ENCODE measurements at places on chromosomes 6 and 20. TPM values are rescaled to one million over a fixed set of nuclear protein-coding genes. Genes with fewer than 3 reads are reported as not detected.

GRCh38 chr6:137877606-137878005 lies 10.5 kb downstream of the TNFAIP3 start:
- H3K27me3 ChIP-seq: no peaks in the 10 kb centered on the region
- H3K4me1 ChIP-seq: peaks cover 6% of the 10 kb centered on the region
- no peak overlapping the region for H3K4me3 ChIP-seq
- no peak for DNase-seq
- H3K27ac ChIP-seq: no peak overlapping the region

SMIM26 gene
- total RNA-seq: 42.8 TPM

DNA sequence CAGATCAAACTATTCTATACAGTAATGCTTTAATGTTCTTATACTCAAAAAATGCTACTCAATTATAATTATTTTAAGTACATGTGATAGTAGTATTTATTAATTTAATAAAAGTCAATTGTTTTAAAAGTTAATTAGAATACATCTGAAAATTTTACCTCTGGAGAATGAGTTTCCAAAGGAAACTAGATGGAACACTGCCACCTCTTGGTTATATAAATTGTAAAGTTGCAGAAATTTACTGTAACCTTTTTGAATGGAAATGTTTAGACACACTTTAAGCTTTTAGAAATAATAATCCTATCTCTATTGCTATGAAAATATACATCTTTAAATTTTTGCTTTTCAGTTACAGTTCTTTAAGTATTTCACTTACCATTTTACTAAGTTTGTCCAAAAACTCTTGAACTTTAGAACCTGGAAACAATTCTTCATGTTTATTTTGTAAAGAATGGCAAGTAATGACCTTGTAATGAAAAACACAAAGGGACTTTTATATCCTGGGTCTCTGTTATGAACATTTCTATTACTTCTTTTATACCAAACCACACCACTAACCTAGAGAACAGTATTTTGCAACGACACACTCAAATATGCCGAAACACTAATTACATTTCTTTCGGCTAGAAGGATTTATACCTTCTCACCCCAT lies 10.9 kb upstream of the BMP5 start:
- no peaks in the 10 kb centered on the region for H3K27me3 ChIP-seq
- H3K36me3 ChIP-seq: no peaks in the 10 kb centered on the region
- 0 out of 2 replicates have a peak, but pooled peaks cover 2% of the 10 kb centered on the region for H3K4me1 ChIP-seq
- DNase-seq: peak; percentile 24

GRCh38 chr6:121951918-121952379 lies 447.5 kb upstream of the HSF2 start:
- no peak overlapping the region for H3K4me3 ChIP-seq
- peaks cover 7% of the 10 kb centered on the region for H3K4me1 ChIP-seq
- H3K27me3 ChIP-seq: no peaks in the 10 kb centered on the region
- no peaks in the 10 kb centered on the region for H3K36me3 ChIP-seq
- H3K27ac ChIP-seq: peak overlapping the region; percentile 15

GRCh38 chr20:33793011-33793931 lies 17.9 kb upstream of the CHMP4B start:
- no peaks in the 10 kb centered on the region for H3K27me3 ChIP-seq
- H3K4me3 ChIP-seq: no peak overlapping the region
- H3K4me1 ChIP-seq: peaks cover 10% of the 10 kb centered on the region
- H3K36me3 ChIP-seq: peaks cover 1% of the 10 kb centered on the region
- DNase-seq: peak; percentile 24
- H3K27ac ChIP-seq: no peak overlapping the region

DNA sequence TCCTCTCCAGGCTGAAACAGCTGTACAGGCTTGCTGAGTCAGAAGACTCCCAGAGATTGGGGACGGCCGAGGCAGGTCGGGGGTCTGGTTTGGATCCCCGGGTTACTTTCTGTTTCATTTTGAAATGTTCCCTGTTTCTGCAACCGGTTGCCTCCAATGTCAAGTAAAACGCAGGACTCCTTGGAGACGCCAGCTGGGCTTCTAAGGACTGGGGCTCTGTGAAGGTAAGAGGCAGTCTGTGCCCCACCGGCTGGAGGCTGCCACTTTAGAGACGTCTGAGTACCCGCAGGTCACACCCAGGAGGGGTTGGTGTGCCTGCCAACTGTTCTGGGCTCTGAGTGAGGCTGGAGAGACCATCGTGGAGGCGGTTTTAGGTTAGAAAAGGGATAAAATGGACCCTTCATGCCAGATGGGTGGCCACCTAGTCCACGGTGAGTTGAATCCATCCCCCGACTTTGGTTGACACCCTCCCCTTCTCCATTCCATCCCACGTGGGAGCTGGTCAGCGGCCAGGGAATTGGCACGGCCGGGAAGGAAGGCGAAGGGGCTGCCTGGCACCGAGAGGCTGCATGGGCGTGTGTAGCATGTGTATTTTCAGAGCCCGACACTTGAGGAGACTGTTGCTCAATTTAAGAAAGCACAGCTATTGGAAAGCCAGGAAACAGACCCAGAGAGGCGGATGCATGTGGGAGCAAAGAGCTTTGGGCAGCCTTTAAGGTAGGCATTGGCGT lies 240.9 kb downstream of the PHACTR1 start:
- H3K36me3 ChIP-seq: no peaks in the 10 kb centered on the region
- H3K4me3 ChIP-seq: peak overlapping the region; percentile 50
- H3K27me3 ChIP-seq: peaks cover 3% of the 10 kb centered on the region
- peak; percentile 13 for DNase-seq
- no peaks in the 10 kb centered on the region for H3K4me1 ChIP-seq

DNA sequence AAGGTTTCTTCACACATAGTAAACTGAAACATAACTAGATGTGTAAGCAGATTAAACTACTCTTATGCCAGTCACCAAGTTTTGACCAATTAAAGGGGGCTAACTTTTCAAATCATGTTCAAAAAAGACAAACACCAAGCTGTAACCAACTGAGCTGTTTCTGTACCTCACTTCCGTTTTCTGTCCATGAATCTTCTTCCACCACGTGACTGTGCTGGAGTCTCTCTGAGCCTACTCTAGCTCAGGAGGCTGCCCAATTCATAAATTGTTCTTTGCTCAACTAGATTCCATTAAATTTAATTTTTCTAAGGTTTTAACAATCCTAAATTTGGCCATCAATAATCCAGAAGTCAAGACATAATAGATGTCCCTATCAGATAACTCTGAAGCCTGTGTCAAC lies 229.4 kb downstream of the FNDC1 start:
- no peak overlapping the region for H3K4me3 ChIP-seq
- no peak overlapping the region for H3K27ac ChIP-seq
- no peaks in the 10 kb centered on the region for H3K4me1 ChIP-seq
- no peaks in the 10 kb centered on the region for H3K36me3 ChIP-seq
- H3K27me3 ChIP-seq: no peaks in the 10 kb centered on the region
- no peak for DNase-seq

- no peak for DNase-seq
- H3K4me3 ChIP-seq: no peak overlapping the region
- no peaks in the 10 kb centered on the region for H3K4me1 ChIP-seq
- H3K27ac ChIP-seq: no peak overlapping the region
- no peaks in the 10 kb centered on the region for H3K27me3 ChIP-seq
Observed at GRCh38 chr6:131673184-131673583, 28.0 kb downstream of the OR2A4 start.

DNA sequence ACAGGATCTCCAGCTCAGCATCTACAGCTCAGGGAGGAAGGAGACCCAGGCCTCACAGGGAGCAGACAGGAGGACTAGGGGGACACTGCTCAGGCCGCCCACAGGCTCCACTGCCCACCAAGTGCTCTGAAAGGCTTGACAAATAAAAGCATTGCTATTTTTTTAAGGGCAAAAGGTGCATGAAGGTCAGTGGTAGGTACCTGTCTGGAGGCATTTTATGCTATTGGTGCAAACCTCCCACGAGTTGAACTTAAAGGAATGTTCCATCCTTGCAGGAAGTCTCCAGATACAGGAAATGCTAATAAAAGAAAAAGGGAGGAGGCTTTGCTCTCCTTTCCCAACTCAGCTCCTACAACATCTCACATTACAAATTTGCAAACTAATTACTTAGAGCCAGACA lies 228.1 kb downstream of the FOXC1 start:
- no peak overlapping the region for H3K4me3 ChIP-seq
- peaks cover 8% of the 10 kb centered on the region for H3K4me1 ChIP-seq
- H3K27ac ChIP-seq: no peak overlapping the region
- DNase-seq: no peak
- H3K27me3 ChIP-seq: no peaks in the 10 kb centered on the region

- H3K36me3 ChIP-seq: no peaks in the 10 kb centered on the region
- no peaks in the 10 kb centered on the region for H3K27me3 ChIP-seq
- no peak overlapping the region for H3K27ac ChIP-seq
- H3K4me3 ChIP-seq: no peak overlapping the region
- H3K4me1 ChIP-seq: peaks cover 2% of the 10 kb centered on the region
- DNase-seq: peak; percentile 10
Observed at GRCh38 chr6:12477616-12478015, 187.5 kb downstream of the EDN1 start.

- H3K4me1 ChIP-seq: 0 out of 2 replicates have a peak, but pooled peaks cover 1% of the 10 kb centered on the region
- no peak overlapping the region for H3K4me3 ChIP-seq
- H3K27me3 ChIP-seq: no peaks in the 10 kb centered on the region
Observed at GRCh38 chr20:39021748-39022147, 59.6 kb downstream of the DHX35 start.

TAP1 gene
- total RNA-seq: 27.6 TPM

DNA sequence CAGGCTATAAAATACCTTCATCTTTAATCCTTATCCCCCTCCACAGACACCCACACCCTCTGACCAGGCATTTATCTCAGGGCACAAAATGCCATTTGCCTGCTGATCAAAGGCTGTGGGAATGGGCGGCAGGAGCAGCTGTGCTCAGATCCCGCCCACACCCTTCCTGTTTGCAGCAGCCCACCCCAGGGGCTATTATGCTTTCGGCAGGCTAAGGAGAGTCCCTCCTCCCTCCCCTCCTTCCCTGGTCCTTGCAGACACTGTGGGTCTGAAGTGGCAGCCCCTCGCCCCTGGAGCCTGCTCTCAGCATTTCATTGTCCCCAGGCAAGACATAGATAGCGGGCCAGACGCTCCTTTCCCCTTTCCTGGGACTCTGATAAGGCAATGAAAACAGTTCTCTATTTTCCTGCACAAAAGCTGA lies 220.8 kb upstream of the HEY2 start:
- H3K27ac ChIP-seq: no peak overlapping the region
- peaks cover 1% of the 10 kb centered on the region for H3K27me3 ChIP-seq
- H3K36me3 ChIP-seq: no peaks in the 10 kb centered on the region
- no peaks in the 10 kb centered on the region for H3K4me1 ChIP-seq
- DNase-seq: no peak
- no peak overlapping the region for H3K4me3 ChIP-seq

SEMG1 gene
- total RNA-seq: not detected

GRCh38 chr20:64111841-64112641 lies 4.7 kb upstream of the NPBWR2 start:
- no peaks in the 10 kb centered on the region for H3K36me3 ChIP-seq
- H3K4me3 ChIP-seq: no peak overlapping the region
- peaks cover 41% of the 10 kb centered on the region for H3K27me3 ChIP-seq
- DNase-seq: no peak

All from IMR-90 (cell line).